GOT3 (cell line): ENCODE measurements at places on chromosomes 16 and 17.

DNA sequence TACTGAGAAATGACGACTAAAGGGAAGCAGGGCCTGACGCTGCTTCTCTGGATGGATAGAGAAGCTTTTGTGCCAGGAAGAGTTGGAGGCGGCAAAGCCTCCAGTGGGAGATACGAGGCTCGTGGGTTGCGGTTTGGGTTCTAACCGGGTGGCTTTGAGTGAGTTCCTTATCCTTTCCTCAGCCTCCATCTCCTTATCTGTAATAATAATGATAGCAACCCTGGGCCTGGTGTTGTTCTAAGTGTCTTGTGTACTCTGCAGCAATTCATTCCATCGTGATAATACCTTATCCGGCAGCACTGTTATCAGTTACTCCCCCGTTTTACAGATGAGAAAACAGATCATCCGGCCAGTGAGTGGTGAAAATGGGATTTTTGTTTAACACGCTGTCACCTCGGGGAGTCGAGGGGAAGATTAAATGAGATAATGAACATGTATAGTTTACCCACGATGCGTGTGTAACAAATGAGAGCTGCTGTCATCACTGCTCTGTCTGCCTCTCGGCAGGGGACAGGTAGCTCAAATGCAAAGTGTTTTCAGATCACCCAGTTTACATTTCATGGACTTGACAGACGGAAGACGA lies 52.0 kb upstream of the LHX1 start:
- DNase-seq: no peak

GRCh38 chr16:85057212-85057889 lies 29.8 kb downstream of the KIAA0513 start:
- DNase-seq: no peak

DNA sequence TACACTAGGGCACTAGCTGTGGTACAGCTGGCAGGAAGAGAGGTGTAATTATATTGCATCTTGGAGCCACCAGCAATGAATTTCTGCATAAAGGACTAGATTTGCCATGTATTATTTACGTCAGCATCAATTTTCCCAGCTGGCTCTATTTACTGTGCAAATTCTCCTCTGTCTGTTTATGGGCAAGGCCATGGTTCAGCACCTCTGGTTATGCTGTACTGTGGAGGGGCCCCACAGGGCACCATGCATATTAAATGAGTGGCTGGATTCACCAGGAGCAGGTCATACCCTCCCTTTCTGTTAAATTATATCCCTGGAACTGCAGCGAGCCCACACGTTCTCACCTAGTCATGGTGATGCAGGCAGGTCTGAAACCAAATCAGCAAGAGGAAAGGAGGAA lies 19.8 kb downstream of the RAD51D start:
- DNase-seq: no peak

DNA sequence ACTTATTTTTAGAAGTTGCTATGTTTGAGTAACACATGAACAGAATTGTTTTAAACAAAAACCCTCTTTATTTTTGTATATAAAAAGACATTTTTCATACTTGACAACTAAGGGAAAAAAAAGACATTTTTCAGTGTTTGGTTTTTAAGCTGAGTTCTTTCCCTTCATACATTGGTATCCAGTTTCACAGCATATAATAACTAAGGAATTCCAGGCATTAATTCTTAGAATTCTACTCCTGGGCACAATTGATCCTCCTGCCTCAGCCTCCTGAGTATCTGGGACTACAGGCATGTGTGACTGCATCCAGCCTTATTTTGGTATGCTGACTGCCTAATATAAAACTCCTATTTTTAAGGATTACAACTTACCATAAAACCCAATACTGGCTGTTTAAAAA lies 8.4 kb downstream of the FBXO47 start:
- DNase-seq: no peak

DNA sequence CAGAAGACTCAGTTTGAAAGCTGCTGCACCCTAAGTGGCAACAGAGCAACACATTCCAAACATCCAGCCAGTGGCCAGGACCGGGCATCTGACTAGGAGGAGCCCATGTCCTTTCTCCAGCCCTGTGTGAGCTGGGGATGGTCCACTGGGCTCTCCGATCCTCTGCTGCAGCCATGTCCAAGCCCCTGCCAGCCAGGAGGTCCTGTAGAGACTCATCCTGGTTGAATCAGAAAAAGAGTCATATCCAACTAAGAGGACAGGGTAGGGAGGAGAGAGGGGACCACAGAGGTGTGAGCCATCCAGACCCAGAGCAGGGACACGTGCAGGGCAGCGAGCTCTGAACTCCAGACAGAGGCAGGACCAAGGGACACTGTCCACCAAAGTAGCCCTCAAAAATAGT lies 163.0 kb upstream of the CDH5 start:
- no peak for DNase-seq

DNA sequence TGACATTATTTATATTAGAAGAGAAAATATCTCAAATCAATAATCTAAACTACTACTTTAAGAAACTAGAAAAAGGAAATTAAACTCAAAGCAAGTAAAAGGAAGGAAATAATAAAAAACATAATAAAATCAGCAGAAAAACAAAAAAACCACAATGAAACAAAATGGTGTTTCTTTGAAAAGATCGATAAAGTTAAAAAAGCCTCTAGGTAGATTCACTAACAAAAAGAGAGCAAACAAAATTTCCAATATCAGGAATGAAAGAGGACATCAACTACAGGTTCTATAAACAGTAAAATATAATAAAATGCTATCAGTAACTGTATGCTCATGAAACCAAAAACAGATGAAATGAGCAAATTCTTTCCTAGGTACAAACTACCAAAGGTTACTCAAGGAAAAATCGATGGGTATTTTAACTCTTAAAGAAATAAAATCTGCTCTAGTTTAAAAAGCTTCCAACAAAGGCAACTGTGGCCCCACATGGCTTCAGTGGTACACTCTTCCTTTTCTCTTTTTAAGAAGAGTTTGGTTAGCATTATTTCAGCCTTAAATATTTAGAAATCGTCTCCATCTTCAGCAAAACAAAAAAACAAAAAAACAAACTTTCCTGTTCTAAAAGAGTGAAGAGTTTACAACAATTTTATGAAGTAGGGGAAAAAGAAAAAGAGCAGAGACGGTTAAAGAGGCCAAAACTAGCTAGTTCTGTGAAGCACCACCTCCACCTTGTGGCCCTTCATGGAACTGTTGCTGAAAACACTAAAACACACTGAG lies 102.2 kb downstream of the TRIM37 start:
- no peak for DNase-seq

DNA sequence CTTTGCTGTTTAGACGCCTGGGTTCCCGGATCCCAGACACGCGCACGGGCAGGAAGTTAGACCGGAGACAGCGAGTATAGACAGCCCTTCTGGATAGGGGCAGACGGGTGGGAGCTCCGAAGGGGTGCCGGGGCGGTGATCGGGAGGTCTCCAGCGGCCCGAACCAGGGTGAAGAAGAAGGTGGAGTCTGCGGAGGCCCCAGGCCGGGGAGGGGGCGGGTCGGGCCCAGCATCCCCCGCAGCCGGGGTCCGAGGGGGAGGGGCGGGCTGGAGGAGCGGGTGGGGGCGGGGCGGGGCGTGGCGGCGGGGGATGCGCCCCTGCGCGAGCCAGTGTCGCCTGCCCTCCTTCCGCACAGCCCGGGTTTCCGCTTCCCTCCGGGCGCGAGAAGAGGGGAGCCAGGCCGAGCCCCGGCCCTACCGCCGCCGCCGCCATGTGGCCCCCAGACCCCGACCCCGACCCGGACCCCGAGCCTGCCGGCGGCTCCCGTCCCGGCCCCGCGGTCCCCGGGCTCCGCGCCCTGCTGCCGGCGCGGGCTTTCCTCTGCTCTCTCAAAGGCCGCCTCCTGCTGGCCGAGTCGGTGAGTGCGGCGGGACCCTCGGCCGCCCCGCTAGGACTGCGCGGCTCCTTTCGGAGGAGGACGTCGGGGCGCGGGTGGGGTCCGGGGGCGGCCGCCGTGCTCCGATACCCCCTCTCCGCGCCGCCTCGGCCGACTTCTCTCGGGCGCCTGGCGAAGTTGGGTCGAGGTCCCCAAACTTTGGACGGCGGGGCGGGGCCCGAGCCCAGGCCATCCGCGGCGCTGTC lies at the start of gene CMTM3:
TSS of gene CMTM3 (plus strand) at position 329 of the 801 bp plus-strand sequence. CDS start at position 431, 102 bp downstream.
- DNase-seq: peak; percentile 42

DNA sequence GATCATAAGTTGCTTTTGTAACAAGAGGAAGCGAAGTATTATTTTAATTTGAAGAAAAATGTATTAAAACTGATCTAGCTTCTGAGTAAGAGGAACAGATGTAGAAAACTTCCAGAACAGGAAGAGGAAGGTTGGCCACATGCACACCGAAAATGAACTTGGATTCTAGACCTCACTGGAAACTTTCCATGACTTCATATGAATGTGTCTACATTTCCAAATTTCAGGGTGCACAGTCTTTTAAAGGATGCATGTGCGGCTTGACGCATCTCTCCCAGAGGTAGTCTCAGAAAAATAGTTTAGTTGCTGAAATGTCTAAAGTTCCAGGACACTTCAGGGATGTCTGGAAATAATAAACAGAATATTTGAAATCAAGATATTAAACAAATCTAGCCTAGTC lies 275.1 kb upstream of the MYOCD start:
- no peak for DNase-seq

GRCh38 chr17:15882058-15882720 lies 62.7 kb upstream of the ADORA2B start:
- no peak for DNase-seq

DNA sequence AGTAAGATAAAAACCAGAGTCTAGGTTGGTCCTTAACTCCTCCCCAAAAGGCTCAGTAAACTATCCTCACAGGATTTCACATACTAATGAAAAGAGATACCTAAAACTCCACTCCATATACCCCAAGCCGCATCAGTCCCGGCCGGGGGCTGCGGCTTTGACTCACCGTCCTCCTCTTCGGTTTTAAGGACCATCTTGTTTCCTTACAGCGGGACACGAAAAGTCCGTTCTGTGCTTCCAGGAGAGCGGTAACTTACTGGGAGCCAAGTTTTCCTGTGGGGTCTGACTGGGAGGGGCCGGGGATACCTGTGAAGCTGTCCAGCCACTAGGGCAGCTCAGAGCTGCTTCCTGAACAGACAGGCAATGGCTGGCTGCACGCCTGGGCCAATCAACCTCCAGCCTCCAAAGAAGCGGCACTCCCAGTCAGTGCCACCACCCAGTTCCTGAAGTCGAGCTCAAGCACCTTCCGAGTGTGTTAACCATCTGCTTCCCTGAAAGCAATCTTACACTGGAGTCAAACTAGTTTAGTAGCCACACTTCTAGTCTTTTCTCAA lies 45.5 kb downstream of the CYTH1 start:
- DNase-seq: no peak

GRCh38 chr17:67125924-67126323 lies 81.6 kb downstream of the CACNG1 start:
- no peak for DNase-seq

DNA sequence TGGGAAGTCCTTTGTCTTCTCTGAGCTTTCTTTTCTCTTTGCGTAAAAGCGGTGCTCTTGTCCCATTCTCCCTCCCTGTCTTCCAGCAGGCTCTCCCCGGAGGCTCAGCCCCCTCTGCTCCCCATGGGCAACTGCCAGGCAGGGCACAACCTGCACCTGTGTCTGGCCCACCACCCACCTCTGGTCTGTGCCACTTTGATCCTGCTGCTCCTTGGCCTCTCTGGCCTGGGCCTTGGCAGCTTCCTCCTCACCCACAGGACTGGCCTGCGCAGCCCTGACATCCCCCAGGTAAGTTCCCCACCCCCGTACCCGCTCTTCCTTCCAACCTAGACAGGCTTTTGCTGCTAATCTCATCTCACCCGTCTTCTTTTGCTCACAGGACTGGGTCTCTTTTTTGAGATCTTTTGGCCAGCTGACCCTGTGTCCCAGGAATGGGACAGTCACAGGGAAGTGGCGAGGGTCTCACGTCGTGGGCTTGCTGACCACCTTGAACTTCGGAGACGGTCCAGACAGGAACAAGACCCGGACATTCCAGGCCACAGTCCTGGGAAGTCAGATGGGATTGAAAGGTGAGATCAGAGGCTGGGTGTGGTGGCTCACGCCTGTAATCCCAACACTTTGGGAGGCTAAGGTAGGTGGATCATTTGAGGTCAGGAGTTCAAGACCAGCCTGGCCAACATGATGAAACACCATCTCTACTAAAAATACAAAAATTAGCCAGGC lies 1.3 kb downstream of the TMEM219 start:
- DNase-seq: no peak

DNA sequence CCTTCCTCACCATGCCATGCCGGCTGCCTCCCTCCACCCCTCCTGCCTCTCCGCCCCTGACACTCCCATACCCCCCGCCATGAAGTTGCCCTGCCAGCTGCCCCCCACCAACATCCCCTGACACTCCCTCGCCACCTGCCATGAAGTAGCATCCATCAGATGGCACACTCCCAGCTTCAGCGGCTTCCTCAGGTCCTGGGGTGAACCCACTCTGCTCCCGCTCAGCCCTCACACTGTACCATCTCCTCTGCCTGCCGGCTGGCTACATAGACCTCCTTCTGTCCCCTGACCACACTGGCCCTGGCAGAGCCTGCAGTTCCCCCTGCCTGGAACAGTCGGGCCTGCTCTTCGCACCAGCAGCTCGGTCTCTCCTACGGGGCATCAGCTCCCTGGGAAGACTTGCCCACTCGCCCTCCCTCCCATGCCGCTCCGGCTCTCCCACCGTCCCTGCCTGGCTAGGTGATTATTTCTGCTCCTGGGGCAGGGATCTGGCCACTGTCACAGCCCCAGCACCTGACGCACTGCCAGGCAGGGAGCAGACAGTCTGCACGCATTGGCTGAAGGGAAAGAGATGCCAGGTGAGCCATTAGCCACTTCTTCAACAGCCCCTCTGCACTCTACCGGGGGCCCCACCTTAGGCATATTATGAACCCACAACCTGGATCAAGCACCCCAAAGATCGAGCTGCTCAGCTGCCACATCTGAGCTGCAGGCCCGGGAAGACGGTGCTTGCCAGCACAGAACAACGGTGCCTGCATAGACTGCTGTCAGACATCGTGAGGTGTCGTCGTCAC lies 9.0 kb downstream of the CANT1 start:
- no peak for DNase-seq

GRCh38 chr17:82103553-82104451 lies 5.8 kb upstream of the FASN start:
- DNase-seq: no peak

GRCh38 chr17:39200957-39201510 lies 951 bp downstream of the RPL19 start:
- DNase-seq: no peak

GRCh38 chr16:67720236-67720635 lies 1.1 kb upstream of the GFOD2 start:
- no peak for DNase-seq

GRCh38 chr16:89624777-89625761 lies 11.6 kb downstream of the DPEP1 start:
- DNase-seq: no peak

GRCh38 chr17:30550512-30551273 lies 73.5 kb downstream of the GOSR1 start:
- no peak for DNase-seq

GRCh38 chr17:81090361-81091136 lies 55.6 kb downstream of the BAIAP2 start:
- DNase-seq: no peak
